ENCODE measurements at places on chromosomes 5 and 9.

DNA sequence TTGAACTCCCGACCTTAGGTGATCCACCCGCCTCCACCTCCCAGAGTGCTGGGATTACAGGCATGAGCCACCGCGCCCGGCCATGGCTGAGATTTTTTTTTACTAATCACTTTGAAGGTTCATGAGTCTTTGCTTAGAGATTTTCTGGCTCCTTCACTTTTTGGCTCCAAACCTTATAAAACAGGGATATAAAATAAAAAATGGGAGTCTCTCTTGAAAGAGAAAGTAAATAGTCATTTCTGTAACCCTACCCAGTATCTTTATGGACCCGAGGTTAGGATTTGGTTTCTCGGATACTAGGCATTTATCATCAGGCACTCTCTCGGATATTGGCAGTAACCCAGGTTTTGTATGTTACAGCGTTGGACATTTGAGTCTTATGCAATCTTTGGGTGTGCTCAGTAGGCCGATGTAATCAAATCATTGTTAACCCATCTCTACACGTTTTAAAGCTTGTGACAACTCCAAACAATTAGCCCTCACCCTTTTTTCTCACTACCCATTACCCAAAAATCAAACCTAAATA lies 25.3 kb downstream of the STXBP1 start:
- peak; percentile 72 for DNase-seq

- DNase-seq, result no peak
Measured at GRCh38 chr9:117325110-117325731, 89.6 kb downstream of the ASTN2 start.

- DNase-seq, result no peak
Measured at GRCh38 chr5:7391814-7392692, 3.9 kb upstream of the ADCY2 start.

GRCh38 chr9:98944057-98944733 lies 488 bp downstream of the COL15A1 start:
- no peak for DNase-seq

DNA sequence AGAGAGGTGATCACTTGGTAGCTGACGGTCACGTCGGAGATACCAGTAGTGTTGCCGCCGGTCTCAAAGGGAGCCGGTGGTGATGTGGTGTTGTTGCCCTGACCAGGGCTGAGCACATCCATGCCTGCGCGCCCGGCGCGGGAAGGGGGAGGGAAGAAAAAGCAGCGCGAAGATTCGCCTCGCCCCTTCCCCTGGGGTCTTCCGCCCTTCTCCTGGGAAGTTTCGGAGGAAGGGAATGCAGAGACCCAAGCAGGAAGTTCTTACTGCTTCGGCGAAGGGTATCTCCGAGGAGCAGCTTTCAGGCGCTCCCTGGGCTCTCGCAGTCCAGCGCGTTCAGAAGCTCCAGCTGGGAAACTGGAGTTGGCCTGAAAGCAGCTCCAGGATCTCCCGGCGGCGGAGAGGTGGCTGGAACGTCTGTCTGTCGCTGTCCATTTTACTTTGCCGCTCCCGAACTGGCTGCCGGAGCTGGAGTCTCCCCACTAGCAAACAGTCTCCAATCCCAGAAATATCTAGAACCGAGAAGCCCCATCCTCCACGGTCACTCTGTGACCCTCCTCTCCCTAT lies 565 bp downstream of the HTR1A start:
- no peak for DNase-seq

DNA sequence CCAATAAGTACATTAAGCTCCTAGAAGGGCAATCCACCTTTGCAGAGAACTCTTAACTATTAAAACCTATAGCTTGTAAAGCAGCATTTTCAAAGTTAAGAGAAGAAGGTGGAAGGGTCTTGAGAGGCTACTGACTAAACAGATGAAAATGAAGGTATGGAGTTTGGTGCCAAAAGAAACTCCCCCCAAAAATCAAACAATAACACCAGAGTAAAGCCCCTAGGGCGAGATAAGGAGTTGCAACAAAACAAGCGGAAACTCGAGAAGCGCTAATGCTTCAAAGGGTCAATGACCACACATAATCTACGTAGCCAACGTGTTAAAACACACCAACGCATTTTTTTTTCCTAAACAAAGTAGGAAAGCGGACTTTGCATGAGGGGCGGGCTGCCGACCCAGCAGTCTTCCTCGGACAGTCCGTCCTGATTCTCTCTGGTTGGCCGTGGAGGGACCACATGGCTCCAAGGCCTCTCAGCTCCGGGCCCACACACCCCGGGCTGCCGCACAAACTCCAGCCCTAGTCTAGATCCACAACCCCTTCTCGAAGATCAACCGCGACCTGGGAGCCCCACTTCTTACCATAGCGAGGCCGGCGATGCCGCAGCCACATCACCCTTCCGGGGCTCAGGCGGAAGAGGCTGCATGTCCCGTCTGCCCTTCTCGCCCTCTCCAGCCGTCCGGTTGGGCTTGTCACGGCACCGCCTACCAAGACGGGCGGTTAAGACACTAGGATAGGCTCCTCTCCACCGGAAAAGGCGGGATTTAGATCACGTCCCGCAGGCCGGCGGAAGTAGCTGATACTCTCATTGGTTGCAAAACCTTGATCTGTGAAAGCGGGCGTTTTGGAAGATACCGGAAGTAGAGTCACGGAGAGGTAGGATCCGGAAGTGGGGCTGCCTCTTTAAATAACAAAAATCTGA lies at the start of the genes TMEM167A and XRCC4:
Gene TMEM167A, minus strand, starts transcription at position 653 of the 920 bp plus-strand sequence. Its CDS starts 71 bp downstream, at position 582.
Gene XRCC4, plus strand, starts transcription at position 806 of the 920 bp plus-strand sequence. CDS start 27,373 bp downstream, outside the sequence.
- DNase-seq, result peak; percentile 99

DNA sequence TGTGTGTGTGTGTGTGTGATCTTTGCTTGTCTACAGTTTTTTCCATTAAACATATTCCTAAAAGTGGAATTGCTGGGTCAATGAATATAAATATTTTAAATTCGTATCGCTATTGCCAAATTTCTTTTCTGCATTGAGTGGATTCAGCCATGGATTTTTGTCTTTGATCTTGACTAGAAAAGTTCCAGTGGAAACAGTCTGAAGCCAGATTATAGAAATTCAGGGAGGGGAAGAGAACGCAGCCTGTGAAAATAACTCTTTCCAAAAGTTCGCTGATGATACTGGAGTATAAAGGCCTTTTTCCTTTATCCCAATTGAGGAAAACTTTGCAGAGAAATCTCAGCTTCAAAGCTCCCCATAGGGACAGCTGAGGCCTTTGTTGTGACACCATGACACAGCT lies 292.3 kb upstream of the CD180 start:
- no peak for DNase-seq

DNA sequence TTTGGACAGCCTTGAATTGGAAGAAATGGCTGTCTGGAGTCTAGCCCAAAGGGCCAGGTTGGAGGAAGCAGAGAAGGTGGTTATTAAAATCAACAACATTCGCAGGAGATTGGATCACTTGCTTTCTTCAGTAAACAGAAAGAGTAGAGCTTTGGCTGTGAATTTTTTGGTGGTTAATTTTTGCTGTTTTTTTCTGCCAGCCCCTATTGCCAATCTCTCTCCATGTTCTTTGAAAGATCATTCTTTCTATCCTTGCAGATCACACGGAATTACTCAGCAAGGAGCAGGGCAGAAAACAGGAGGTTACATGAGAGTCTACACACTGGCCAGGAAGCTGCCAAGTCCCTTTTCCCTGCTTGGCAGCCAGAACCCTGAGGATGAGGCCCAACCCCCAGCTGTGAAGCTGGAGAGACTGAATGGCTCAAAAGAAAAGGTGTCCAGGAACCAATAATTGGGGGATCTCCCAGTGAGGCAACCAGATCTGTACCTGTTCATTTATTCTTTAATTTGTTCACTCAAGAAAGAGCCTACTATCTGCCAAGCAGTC lies 13.0 kb downstream of the GLRX start:
- DNase-seq, result peak; percentile 51

DNA sequence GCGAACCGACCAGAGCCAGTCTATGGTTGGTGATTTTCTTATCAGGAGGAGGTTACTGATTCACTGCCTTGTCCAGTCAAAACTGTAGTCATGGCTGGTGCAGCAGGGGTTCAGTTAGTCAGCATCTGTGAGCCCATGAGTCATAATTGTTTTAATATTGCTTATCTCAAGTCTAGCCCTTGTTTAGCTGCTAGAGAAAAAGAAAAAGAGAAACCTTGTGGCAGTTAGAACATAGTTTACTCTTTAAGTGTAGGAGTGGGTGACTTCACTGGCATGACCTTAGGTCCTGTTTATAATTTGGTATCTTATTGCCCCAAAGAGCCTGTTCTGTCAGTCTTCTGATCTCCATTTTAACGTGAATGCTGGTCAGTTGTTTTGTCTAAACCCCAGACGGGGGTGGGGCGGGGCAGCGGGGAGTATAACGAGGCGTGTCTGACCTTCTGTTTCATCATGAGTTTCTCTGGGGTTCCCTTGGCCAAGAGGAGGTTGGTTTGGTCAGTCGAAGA lies 76.9 kb upstream of the NFIL3 start:
- peak; percentile 97 for DNase-seq

GRCh38 chr9:135440620-135441019 lies 39.0 kb upstream of the PPP1R26 start:
- no peak for DNase-seq

DNA sequence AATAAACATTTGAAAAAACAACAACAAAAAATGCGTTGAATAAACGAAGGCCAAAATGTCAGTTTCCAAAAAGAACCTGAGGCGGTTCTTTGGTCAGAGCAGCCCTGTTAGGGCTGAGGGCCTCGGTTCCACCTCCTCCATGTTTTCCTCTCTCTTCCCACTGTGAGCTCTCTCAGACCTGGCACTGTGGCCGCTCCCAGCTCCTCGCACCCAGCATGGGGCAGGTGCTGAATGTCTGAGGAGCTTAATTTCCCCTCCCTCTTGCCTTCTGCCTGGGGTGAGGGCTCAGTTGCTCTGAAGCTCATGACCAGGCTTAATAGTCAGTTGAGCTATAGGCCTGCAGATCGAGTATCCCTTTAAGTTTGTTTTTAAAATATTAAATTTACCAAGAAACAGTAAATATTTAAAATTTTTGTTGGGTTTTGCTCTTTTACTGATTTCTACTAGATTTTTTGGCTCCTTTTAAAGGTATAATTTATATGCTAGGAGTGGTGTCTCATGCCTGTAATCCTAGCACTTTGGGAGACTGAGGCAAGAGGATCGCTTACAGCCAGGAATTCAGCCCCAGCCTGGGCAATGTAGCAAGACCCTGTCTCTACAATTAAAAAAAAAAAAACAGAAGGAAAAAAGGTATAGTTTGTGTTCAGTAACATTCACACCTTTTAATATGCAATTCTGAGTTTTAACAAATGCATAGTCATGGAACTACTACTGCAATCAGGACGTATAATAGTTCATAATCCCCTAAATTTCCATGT lies 28.1 kb downstream of the DAPK1 start:
- no peak for DNase-seq

DNA sequence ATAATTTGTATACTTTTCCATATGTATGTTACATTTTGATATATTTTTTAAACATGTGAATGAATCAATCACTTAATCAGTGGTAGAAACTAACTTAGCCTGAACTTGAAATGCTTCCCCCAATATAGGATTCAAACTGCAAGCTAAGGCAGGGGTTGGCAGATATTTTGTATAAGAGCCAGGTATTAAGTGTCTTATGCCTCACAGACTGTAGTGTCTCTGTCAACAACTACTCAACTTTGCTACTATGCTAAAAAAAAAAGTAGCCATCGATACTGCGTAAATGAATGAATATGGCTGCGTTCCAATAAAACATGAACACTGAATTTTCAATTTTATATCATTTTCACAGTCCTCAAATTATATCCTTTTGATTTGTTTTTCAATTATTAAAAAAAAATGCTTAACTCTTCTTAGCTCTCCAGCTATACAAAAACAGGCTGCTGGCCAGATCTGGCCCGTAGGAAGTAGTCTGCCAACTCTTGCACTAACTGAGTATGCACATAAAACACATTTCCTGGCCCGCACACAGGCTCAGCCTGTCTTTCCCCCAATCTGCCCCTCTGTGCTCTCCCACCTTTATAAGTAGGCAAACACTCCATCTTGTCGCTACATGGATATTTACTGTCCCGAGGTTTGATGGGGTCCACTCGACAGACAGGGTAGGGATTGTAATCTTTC lies 91.8 kb downstream of the SAXO1 start:
- no peak for DNase-seq

DNA sequence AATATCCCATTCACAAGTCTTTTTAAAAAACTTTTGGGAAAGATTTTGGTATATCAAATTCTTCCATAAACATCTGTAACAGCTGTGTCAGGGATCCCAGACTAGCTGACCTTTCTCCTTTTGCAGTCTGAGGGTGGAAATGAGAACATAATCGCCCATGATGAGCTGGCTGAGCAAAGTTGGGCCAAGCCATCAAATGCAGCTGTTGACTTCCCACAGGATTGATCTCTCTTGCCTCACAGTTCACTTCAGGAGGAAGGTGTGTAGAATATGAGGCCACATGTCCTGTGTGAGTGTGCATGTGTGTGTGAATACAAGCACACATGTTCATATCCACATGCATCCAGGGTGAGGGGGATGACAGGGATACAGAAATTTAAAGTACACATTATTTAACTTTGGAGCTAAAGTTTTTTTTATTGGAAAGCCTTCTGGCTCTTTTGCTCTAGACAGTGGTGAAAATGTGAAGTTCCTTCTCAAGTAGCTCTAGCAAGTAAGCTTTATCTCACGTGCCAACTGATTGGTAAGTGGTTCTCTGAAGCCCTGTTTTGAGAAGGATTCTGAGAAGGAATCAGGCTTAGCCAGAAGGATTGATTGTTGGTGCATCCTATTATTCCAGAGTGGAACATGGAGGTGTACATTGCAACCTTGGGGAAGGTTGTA lies 468.8 kb upstream of the DMAC1 start:
- DNase-seq, result no peak

GRCh38 chr9:4143936-4144717 lies 155.7 kb downstream of the GLIS3 start:
- peak; percentile 70 for DNase-seq

- peak; percentile 95 for DNase-seq
Measured at GRCh38 chr9:20319641-20320337, 302.5 kb downstream of the MLLT3 start.
